ENCODE measurements at places on chromosomes 13 and 19.

- no peak for DNase-seq
These were observed 237.6 kb downstream of the DNAJC15 start for GRCh38 chr13:43260999-43261398.

DNA sequence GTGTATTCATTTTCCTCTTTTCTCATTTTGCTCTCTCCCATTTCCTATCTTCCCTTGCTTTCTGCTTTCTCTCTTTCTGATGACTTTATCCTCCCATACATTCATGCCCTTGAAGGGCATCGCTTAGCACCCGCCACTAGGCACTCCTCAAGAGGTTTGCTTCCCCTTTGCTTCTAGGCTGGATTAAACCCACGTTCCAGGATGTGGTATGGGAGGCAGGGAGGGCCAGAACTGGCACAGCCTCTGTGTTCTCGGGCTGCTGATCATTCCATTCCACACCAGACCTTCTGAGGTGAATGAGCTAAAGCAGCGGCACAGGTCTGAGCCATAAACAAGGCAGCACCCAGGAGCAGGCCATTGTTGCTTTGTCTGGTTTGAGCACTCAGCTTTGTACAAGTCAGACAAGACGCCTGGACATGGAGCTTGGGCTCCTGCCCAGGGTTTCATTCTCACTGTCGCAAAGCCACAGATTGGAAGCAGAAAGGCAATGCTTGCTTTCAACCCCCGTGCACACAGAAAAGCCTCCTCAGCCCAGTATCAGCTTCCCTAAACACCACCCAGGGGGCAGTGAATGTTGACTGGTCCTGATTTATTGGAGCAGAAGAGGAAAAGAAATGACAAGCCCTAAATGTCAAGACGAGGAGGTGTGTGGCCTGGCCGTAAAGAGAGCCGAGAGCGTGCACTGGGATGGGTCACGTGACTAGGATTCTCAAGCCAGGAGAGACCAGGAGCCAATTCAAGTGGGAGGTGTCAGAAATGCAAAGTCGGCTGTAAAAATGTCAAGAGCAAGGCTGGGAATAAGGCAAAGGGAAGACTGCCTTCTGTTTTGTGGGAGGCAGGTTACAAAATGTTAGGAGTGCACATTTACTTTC lies 218.0 kb upstream of the SERP2 start:
- DNase-seq = no peak

- no peak for DNase-seq
These were observed 14.2 kb downstream of the ZIC2 start for GRCh38 chr13:99995589-99996380.

- no peak for DNase-seq
These were observed 374.0 kb downstream of the IRS2 start for GRCh38 chr13:109412283-109412901.

DNA sequence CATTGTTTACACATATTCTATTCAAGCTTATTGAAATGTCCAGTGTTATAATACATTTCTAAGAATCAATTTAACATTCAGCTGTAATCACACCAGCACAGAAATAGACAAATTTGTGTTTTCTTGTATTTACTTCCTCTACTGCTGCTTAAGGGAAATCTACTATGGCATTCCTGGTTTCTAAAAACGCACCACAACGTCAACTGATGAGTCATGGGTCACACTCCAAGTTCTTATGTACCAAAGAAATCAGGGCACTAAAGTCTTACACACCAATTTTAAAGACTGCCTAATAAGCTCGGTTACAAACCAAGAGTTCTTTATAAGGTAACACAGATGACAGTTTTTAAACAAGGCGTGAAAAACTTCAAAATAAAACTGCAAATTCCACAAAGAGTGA lies 13.2 kb downstream of the LNX2 start:
- no peak for DNase-seq

DNA sequence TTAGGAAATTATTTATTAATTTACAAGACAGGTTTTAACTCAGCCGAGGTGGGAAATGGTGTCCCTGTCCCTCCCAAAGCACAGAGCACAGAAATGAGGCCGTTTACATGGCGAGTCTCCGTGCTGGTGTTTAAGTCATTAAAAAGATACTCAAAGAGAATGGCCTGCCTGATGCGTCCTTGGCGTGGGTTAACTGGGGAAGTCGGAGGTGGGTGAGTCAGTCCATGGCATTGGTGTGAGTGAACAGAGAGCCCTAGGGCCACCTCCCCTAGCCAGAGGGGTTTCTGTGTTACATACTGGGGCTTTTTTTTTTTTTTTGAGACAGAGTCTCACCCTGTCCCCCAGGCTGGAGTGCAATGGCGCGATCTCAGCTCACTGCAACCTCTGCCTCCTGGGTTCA lies 3.9 kb downstream of the FEM1A start:
- DNase-seq = no peak

GRCh38 chr13:23667750-23668149 lies 97.5 kb downstream of the TNFRSF19 start:
- DNase-seq = no peak

DNA sequence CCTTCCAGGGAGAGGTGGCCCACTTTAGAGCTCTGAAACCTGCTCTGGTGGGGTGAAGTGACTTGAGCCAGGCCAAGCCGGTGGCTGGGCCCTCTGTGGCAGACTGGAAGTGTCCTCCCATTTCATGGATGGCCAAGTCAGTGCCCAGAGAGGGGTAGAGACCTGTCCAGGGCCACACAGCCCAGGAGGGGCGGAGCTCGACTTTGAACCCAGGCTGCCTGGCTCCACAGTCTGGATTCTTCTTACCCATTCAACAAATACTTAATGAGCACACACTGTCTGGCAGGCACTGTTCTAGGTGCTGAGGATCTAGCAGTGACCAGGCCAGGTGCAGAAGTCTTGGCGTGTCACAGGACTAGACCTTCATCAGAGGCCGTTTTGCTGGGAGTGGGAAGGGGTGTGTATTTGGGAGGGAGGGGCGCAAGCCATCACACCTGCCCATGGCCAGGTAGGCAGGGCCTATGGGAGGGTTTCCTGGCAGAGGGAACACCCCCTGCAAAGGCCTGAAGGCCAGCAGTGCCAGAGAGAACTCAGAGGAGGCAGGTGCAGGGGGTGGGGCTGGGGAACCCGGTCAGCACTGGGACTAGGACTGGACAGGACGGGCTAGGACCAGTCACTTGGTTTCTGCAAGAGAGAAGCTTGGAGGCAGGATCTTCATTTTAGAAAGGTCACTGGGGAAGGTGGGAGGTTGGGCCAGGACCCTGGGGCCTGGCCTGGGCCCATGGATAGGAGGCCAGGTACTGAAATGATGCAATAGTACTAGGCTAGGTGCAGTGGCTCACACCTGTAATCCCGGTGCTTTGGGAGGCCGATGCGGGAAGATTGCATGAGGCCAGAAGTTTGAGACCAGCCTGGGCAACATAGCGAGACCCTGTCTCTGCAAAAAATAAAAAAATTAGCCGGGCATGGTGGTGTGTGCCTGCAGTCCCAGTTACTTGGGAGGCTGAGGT lies 31.8 kb downstream of the DNM2 start:
- DNase-seq = no peak

- DNase-seq = no peak
These were observed 34.9 kb downstream of the AP1M1 start for GRCh38 chr19:16232568-16232967.

DNA sequence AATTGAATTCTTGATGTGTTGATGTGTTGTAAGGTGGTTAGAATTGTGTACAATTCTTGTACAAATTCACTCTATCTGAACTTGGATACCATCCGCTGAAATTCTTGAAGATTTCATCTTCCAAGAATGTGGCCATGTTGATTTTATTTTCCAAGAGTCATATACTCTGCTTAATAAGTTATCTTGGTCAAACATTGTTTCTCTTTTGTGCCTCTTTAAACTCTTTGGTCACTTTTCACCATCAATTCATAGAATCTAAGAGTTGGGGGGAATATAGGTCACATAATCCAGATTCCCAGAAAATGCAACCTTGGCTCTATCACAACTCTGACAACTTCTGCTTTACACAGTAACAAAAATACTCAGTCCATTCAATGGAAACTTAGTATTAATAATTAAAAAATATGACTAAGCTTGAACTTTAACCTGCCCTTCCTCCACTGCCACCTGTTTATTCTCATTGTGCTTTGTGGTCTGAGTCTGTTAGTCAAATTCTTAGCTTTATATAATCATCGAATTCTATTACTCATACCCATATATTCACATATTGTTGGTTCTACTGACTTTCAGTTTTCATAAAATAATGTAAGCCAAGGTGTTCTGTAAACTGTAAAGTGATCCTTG lies 373.2 kb downstream of the LMO7 start:
- no peak for DNase-seq

DNA sequence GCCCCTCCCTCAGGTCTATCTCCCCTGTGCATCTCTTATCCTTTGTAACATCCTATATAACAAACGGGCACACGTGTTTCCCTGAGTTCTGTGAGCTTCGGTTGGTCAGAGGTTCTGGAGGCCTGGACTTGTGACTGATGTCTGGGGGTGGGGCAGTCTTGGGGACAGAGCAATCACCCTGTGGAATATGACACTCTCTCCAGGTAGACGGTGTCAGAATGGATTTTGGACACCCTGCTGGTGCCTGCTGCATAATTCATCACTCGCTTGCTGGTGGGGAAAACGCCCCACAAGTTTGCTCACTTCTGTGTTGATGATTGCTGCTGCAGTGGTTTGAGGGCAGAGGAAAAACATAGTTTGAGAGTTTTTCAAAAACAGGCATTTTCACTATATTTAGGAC lies 223.2 kb downstream of the UQCRFS1 start:
- no peak for DNase-seq

- DNase-seq = no peak
These were observed 34.4 kb upstream of the UBL3 start for GRCh38 chr13:29884671-29885430.

DNA sequence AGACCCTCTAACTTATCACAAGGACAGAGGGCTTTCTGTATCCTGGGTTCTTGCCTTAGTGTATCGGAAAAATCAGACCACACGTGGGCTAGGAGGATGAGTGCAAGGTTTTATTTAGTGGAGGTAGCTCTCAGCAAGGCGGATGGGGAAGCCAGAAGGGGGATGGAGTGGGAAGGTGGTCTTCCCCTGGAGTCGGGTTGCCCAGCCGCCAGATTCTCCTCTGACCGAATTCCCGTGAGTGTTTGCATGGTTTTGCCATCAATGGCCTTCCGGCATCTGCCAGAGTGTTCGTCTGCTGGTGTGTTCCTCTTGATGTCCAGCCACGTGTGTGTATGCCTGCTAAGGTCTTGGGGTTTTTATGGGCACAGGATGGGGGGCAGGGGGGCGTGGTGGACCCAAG lies 1335.1 kb upstream of the SPRY2 start:
- DNase-seq = no peak

- no peak for DNase-seq
These were observed 8.8 kb downstream of the DAZAP1 start for GRCh38 chr19:1416014-1416841.

GRCh38 chr19:7596211-7596937 lies 711 bp downstream of the CAMSAP3 start:
- no peak for DNase-seq

- no peak for DNase-seq
These were observed 7.3 kb upstream of the ZNF331 start for GRCh38 chr19:53530622-53531021.

GRCh38 chr19:49361438-49362047 lies 673 bp downstream of the TEAD2 start:
- peak; percentile 73 for DNase-seq

DNA sequence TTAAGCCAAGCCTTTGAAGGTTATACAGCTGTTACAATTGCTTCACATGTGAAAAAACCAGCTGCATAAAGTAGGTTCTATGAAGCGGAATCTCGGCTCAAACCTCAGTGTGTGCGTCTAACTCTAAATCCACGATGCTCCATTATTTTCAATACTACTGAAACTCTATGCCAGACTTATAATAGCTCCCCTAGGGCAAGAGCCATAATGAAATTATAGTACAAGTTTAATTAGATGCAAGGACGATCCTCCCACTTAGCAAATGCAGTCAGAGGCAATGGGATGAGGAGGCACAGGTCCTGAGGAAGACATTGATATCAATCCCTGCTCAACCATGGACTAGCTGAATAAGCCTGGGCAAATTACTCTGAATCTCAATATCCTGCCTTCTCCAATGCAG lies 31.1 kb downstream of the SLC7A1 start:
- no peak for DNase-seq

DNA sequence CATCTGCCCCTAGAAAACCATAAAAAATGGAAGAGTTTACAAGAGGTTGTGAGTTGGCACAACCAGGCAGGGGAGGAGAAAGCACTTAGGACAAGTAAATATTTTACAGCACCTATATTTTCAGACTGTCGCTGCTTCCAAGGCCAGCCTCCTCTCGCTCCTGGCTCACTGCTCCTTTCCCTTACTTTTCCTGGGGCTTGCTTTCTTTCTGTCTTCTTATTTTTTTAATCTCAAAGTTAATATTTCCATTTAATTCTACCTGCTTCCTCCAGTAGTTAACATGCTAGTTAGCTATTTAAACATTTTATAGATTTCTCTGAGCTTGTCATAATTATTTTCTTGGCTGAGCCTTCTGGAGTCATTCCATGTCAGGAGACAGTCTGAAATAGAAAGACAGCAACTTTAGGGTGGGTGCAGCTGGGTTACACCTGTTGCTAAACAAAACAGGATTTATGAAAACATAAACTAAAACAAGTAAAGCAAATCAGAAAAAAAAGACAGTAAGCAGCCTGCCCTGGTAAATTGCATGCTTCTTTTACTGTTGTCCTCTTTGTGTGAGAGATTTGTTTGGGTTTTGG lies 330.1 kb downstream of the DLEU7 start:
- DNase-seq = no peak

GRCh38 chr13:52348983-52349780 lies 56.8 kb downstream of the THSD1 start:
- peak; percentile 21 for DNase-seq

- no peak for DNase-seq
These were observed 313.1 kb upstream of the MAB21L1 start for GRCh38 chr13:35789335-35790165.

DNA sequence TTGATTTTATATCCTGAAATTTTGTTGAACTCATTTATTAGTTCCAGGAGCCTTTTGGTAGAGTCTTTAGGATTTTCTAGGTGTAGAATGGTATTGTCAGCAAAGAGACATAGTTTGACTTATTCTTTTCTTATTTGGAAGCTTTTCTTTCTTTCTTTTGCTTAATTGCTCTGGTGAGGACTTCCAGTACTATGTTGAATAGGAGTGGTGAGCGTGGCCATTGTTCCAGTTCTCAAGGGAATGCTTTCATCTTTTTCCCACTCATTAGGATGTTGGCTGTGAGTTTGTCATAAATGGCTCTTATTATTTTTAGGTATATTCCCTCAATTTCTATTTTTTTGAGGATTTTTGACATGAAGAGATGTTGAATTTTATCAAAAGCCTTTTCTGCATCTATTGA lies 182.2 kb upstream of the SPRY2 start:
- DNase-seq = no peak

GRCh38 chr19:8877854-8878705 lies 45.9 kb downstream of the MBD3L1 start:
- peak; percentile 7 for DNase-seq

DNA sequence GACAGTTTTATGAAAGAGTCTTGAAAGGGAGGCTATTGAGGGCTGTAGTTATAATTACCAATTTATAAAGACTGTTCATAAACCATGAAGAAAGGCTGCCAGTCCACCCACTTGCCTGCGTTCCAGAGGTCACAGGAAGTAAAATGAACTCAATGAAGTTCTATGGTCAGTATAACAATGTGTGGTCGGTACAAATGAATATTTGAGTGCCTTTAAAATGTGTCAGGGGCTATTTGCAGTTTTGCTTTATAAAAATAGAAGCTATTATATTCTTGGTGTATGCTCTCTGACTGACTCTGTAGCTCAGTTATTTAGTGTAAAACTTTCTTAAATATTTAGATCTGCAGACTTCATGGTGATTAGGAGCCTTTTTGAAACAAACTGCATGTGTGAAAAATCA lies 47.0 kb downstream of the ESD start:
- no peak for DNase-seq

GRCh38 chr19:57850553-57851017 lies 926 bp downstream of the ZNF587 start:
- no peak for DNase-seq

All from H54 (cell line).